ENCODE measurements at places on chromosomes 5 and 9.

GRCh38 chr9:105226055-105226454 is 18.4 kb upstream of the SLC44A1 start:
- no peak for DNase-seq

GRCh38 chr9:38332625-38333024 is 59.9 kb upstream of the ALDH1B1 start:
- no peak for DNase-seq

DNA sequence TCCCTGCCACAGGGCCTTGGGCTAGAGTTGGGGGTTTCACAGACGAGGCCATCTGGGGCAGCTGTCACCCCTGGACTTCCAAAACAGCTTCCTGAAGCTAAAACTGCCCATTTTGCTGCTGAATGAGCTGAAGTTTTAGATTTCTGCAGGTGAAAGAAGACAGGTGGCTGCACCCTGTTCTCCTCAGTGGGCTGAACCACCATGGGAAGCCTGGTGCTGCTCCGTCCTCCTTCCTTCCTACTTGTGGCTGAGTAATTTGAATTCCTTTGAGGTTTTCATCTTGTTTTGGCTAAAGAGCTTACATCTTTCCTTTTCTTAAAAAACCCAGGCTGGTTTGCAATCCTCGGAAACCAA is 5.3 kb downstream of the NKD2 start:
- no peak for DNase-seq

- peak; percentile 52 for DNase-seq
Observed at GRCh38 chr9:98807070-98807813, at the start of gene GALNT12. GALNT12 (plus strand) TSS chr9:98807670; CDS start chr9:98807699, 29 bp downstream.

DNA sequence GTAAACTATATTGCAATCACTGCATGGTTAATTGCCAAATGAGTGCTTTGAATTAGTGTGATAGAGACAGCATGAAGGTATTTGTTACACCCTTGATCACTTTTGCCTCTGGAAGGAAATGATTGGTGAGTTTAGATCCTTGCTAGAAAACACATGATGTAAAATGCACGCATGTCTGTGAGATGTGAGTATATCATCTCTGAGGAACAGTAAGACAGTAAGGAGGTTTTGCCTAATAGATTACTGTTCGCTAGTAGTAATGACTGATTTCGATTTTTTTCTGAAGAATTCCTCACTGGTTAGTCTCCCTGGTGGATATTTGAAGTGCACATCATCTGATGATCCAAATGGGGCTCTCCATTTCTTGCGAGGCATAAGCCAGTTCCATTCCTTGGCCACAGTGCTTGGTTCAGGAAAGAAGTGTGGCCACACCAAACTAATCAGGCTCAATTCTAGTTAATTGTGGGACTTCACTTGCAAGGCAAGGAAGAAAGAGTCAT is 156.4 kb upstream of the ADRA1B start:
- no peak for DNase-seq

GRCh38 chr5:111159845-111160244 is 64.3 kb upstream of the CAMK4 start:
- DNase-seq, result no peak

DNA sequence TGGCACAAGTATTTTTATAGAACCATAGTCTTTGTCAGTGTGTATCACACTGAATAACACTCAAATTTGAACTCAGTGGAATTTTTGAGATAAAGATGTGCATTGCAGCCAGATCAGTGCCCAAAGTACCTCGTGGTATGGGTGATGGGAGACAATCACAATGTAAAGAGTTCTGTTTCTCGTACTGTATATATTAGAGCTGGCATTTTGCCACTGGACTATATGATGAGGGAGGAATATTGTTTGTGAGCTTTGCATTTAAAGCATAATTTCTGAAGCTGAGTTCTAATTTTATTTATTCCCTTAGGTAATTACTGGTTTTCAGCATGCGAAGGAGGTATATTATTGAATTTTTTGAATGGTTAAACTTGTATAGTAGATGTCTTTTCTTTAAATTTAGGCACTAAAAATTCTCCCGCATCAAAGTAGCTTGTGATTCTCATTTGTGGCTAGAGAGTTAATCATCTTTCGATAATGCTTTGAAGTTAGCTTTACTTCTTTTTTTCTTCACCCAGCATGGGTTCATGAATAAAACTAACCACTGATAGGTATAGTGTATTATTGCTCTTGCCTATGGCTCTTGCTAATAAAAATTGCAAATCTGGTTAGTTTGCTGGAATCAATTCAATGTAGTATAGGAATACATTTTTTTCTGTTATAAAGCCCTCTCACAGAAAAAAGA is 43.1 kb downstream of the PAM start:
- no peak for DNase-seq

DNA sequence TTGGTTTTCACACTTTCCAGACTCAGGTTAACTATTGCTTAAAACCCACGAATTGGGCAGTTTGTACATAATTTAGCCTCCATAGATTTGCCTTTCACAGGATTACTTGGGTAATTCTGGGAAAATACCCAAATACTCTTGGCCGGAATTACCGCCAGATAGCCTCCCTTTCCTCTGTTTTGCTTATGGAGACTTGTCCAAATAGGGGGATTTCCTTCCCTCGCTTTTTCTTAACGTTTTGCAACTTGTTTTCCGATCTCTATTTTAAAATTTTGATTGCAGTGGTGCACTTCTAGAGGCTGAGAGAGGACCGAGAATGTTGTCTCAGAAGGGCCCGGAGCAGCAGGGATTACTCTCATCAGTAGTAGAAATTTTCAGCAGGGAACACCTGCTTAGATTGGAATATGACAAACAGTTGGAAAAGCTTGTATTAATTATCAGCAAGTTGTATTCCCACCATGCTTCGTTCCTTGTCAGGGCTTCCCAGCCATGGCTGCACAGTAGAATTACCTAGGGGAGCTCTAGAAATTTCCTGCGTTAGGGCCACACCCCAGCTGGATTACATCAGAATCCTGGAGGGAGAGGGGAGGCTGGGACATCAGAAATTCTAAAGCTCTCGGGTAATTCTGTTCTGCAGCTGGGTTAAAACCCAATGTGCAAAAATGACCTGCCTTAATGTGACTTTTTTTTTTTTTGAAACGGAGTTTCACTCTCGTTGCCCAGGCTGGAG is 329.1 kb downstream of the SH3GL2 start:
- DNase-seq, result no peak

GRCh38 chr9:125988479-125989050 is 241.4 kb downstream of the PBX3 start:
- no peak for DNase-seq

- DNase-seq, result no peak
Observed at GRCh38 chr5:65125591-65126541, 355.9 kb downstream of the ADAMTS6 start.
